Glomerular endothelial cell (primary cell): ENCODE measurements at places on chromosomes 1 and 21. TPM values are rescaled to one million over a fixed set of nuclear protein-coding genes. Genes with fewer than 3 reads are reported as not detected.

DNA sequence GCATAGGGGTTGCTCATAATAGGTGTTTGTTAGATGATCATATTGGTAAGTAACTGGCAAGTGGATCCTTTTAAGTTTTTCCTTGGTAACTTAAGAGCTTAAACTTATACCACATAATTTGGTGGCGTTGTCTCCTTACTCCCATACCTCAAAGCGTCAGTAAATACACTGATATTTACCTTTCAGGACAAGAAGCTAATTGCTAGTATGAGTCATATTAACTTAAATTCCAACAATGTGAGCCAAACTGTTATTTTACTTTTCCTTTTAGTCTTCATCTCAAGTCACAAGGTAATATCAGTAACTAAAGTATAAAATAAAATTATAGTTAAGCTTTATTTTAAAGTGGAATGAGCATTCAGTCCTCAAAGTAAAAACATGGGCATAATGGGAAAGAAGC, 9.0 kb upstream of the SH3GLB1 start:
- DNase-seq = no peak

- DNase-seq = no peak
Observed at GRCh38 chr1:227779021-227779441, 36.4 kb upstream of the PRSS38 start.

DNA sequence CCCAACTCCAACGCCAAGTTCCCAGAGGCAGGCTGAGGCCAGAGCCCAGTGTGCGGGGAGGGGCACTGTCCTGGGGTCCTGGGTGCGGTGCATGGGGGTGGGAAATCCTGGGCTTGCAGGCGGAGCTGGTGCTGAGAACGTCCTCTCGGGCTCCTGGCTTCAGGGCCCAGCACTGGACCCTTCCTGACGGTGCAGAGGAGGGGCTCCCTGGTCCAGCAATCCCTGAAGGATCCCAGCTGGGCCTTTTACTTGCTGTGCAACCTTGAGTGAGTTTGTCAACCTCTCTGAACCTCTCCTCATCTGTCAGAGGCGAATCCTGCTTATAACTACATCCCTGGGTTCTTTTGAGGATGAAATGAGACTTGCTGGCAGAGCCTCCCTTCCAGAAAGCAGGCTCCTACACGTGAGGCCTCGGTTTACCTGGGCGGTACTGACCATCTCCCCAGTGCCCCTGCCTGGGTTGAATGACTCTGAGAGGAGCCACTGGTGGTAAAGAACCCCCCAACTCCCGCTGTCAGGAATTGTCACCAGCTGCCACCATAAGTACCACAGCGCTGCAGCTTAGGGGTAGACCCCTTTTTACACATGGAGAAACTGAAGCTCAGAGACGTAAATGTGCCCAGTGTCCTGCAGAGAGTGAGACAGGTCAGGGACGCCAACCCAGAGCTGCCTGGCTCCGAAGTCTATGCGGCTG, 77.3 kb downstream of the DHRS3 start:
- no peak for DNase-seq

ZFP69B gene
- 1.6 and 3.5 TPM in 2 replicates for total RNA-seq

GRCh38 chr1:46134660-46135331, 2.4 kb upstream of the PIK3R3 start:
- no peak for DNase-seq

- DNase-seq = no peak
Observed at GRCh38 chr1:155177192-155177917, 3.7 kb downstream of the TRIM46 start.

- no peak for DNase-seq
Observed at GRCh38 chr21:16419188-16419921, 689.6 kb downstream of the USP25 start.

DNA sequence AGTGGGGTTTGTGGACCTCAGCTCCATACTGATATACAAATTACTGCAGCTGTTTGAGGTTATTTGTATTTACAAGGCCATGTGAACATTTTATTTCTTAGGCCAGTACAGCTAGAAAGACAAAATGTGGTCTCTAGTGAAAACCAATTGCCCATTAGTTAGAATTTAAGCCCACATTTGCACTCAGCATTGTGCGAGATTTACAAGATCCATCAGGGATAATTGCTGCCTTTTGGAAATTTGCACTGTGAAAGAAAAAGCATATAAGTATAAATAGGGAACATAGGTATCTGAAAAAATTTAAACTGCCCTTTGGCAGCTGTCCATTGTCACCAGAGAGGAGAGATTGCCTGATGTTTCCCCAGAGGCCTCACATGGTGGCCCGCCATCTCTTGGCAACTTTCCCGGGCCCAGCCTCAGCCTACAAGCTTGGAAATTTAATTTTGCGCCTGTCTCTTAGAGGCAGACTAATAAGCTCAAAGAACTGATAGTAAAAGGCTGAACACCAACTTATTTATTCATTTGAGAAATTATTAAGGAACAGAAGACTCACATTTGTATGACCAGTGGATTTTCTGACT, 120.7 kb downstream of the MAP3K21 start:
- no peak for DNase-seq

- no peak for DNase-seq
Observed at GRCh38 chr1:15210651-15211375, 36.2 kb upstream of the FHAD1 start.

TAS1R3 gene
- 0.35 TPM in 1 of 2 replicates, not detected in the other for total RNA-seq

NBPF9 gene
- total RNA-seq = 11.3 and 16.0 TPM in 2 replicates

GRCh38 chr1:147444381-147444780, 96.9 kb upstream of the BCL9 start:
- DNase-seq = no peak

MATN1 gene
- total RNA-seq = not detected in 2 replicates

DNA sequence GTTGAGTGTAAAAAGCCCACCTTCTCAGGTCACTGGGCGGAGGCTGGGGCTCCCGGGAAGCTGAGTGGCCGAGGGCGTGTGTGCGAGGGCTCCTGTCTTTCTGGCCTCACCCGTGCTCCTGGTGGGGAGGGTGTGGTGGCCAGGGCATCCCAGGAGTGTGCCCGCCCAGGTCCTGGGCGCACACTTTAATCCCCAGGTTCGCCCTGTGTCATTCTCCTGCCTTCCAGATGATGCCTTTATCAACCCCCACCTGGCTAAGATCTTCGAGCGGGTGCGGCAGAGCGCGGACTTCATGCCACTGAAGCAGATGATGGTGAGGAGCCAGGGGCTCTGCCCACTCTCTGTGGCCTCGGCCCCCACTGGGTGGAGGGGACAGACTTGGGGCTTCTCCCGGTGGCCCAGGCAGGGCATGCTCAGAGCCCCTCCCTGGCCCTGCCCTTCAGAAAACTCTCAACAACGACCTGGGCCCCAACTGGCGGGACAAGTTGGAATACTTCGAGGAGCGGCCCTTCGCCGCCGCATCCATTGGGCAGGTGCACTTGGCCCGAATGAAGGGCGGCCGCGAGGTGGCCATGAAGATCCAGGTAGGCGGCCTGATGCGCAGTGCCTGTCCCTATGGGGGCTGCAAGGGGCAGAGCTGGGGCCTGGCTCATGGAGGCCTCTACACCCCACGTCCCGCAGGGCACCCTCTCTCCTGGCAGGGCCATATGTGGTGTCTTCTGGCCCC, 42.5 kb downstream of the COQ8A start:
- DNase-seq = no peak

GRCh38 chr1:19605967-19606366, 38.1 kb upstream of the NBL1 start:
- DNase-seq = no peak

ST6GALNAC3 gene
- total RNA-seq = 12.4 and 16.6 TPM in 2 replicates

GRCh38 chr1:21069549-21069948, 107.1 kb downstream of the EIF4G3 start:
- no peak for DNase-seq

DNA sequence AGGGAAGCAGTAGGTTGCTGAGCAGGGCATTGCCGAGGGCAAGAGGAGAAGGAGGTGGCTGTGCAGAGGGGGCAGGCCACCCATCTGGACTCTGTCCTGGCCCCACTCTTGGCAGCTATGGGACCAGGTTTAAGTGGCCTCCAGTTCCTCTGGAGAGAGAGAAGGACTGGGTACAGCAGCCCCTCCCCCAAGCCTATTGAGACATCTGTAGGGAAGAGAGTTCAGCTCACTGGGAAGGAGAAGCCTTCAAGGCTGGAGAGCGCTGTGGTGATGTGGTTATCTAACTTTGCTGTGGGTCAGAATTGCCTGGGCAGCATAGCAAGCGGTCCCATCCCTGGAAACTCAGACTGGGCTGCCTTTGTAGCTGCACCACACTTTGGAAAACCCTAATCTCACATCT, 93.9 kb downstream of the KCNJ15 start:
- no peak for DNase-seq

- no peak for DNase-seq
Observed at GRCh38 chr21:38820471-38821239, 14.9 kb downstream of the ETS2 start.

DNA sequence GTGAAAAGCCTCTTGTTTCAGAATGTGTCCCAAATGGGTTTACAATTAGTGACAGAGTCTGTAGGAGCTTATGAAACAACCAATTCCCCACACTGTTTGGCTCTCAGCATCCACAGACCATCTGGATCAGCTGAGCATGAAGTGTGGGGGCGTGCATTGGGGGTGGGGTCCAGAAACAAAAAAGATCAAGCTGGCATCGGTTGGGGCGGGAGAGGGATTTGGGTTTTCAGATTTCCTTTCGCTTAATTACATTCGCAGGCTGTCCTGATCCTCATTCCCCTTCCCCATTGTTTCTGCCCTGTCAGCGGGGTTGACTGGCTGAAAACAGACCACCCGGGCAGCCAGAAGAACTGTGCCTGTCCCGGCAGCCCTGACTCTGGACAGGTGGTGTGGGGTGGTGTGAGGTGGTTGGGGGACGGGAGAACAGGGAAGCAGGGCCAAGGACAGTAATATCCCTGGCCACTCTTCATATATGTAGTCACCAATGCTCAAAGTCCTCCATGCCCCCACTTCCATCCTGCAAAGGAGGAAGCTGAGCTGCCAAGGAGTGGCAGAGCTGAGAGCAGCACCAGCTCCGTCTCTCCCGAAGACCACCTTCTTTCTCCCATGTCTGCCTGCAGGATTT, 92.0 kb downstream of the IER5 start:
- no peak for DNase-seq

KCNE2 gene
- total RNA-seq = not detected in 2 replicates

- DNase-seq = no peak
Observed at GRCh38 chr1:223486932-223487886, 94.0 kb downstream of the CCDC185 start.

- DNase-seq = no peak
Observed at GRCh38 chr1:4166713-4167112, 266.6 kb upstream of the C1orf174 start.

- DNase-seq = no peak
Observed at GRCh38 chr21:42679319-42680057, 26.1 kb downstream of the PDE9A start.

GRCh38 chr1:243723458-243724043, 126.5 kb downstream of the AKT3 start:
- no peak for DNase-seq

GRCh38 chr1:46725736-46726108, 6.8 kb upstream of the EFCAB14 start:
- DNase-seq = no peak

S100A8 gene
- total RNA-seq = not detected in 2 replicates
